ENCODE measurements at places on chromosomes 5 and 9.

DNA sequence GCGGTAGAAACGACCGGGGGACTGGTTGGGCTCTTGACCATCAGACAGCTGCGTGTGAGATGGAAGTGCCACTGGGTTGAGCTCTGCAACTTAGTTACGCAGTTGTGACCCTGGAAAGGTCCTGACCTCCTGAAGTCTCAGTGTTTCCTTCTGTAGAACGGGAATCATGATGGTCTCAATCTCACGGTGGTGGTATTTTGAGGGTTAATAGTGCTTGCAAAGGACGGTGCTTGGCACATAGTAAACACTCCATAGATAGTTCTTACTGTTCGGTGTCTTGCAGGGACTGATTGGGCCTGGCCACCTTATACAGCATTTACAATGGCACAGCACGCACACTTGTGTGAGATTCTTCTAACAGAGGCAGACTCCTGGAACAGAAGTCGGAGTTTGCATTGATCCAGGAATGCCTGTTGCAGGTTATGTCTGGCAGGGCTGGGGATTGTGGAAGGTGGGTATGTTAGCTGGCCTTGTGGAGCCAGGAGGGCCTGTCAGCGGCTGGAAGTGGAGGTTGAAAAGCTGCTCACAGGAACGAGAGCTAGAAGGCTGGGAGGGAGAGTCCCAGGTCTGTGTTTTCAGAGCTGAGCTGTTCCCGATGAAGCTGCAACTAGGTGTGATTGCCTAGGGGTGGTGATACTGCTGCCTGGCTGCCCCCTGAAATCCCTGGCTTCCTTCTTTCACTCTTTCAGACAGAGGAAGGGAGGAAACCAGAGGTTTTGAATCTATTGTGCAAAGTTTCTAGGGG lies 962 bp upstream of the TXN start:
- H3K4me3 ChIP-seq: peak overlapping the region; percentile 98
- DNase-seq: no peak
- no peaks in the 10 kb centered on the region for H3K36me3 ChIP-seq
- no peaks in the 10 kb centered on the region for H3K27me3 ChIP-seq
- H3K27ac ChIP-seq: no peak overlapping the region

- no peak for DNase-seq
- H3K4me3 ChIP-seq: no peak overlapping the region
- no peaks in the 10 kb centered on the region for H3K36me3 ChIP-seq
- no peaks in the 10 kb centered on the region for H3K27me3 ChIP-seq
- peaks cover 3% of the 10 kb centered on the region for H3K4me1 ChIP-seq
- no peak overlapping the region for H3K27ac ChIP-seq
These were observed 416.1 kb downstream of the TMEM38B start for GRCh38 chr9:106110483-106110882.

DNA sequence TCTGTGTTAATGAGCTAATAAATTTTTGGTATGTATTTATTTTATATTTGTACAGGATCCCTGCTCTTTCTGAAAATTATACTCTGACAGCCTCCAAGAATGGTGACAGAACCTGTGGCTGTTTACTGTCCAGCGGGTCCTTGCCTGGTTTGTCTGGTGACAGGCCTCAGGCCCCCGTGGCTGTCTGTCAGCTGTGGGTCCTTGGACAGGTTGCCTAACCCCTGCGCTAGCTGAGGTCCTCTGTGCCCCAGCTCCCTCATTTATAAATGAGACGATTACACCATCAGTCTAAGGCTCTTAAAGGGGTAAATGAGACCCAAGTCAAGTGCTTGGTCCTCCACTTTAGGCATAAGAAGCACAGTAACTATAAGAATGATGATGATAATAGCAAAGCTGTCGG lies 125.1 kb upstream of the COL5A1 start:
- H3K27me3 ChIP-seq: no peaks in the 10 kb centered on the region
- no peak overlapping the region for H3K27ac ChIP-seq
- H3K4me3 ChIP-seq: no peak overlapping the region
- H3K36me3 ChIP-seq: no peaks in the 10 kb centered on the region
- no peak for DNase-seq

DNA sequence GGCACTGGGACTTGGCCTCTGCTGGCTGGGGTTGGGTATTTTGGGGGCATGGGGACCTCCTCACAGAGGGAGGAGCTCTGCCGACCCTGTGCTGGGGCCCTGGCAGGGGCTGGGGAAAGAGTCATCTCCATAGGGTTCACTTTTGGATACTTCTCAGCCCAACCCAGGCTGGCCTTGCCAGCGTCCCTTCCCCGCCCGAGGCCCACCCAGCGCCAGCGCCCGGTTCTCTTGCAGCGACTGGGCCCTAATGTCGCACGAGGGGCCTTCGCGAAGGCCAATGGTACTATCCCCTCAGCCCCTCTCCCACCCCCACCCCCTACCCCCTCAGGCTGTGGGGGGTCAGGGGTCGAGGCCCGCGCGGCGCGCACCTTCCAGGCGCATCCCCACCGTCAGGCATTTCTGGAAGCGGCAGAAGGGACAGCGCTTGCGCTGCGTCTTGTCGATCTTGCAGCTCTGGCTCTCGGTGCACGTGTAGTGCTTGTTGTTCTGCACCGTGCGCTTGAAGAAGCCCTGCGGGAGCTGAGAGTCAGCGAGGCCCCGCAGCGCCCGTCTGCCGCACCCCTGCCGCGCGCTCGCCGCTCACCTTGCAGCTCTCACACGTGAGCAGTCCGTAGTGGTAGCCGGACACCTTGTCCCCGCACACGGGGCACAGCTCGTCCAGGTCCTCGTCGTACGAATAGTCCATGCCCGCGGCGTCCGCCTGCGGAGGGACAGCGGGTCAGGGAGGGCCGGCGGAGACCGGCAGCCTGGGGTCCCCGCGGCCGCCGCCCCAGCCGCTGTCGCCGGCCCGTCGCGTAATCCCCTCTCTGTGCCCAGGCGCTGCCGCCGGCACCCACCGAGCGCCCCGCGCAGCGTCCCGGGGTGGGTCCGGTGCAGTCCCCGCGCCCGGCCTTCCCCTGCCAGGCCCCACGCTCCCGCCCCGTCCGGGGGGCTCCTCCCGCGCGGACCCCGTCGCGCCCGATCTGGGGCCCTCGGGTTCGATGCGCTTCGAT lies 4.2 kb downstream of the NR5A1 start:
- no peak overlapping the region for H3K4me3 ChIP-seq
- DNase-seq: no peak
- peaks cover 35% of the 10 kb centered on the region for H3K27me3 ChIP-seq
- 0 out of 2 replicates have a peak, but pooled peaks cover 3% of the 10 kb centered on the region for H3K4me1 ChIP-seq

DNA sequence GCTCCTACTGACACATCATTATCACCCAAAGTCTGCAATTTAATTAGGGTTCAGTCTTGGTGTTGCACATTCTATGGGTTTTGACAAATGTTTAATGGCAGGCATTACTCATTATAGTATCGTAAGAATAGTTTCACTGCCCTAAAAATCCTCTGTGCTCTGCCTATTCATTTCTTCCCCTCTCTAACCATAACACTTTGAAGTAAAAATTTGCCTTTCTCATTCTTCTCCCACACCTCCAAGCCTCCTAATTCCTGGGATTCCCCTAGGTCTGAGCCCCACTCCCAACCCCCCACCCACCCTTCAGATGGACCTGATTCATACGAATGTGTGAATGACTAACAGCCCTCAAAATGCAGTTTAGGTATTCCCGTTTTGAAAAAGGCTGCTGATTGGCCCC lies 18.4 kb downstream of the ENC1 start:
- no peak for DNase-seq
- H3K36me3 ChIP-seq: no peaks in the 10 kb centered on the region
- no peak overlapping the region for H3K4me3 ChIP-seq
- H3K27ac ChIP-seq: no peak overlapping the region
- H3K27me3 ChIP-seq: no peaks in the 10 kb centered on the region

- no peak overlapping the region for H3K4me3 ChIP-seq
- no peak overlapping the region for H3K27ac ChIP-seq
- no peaks in the 10 kb centered on the region for H3K4me1 ChIP-seq
- no peaks in the 10 kb centered on the region for H3K36me3 ChIP-seq
- H3K27me3 ChIP-seq: no peaks in the 10 kb centered on the region
These were observed 31.0 kb downstream of the HMHB1 start for GRCh38 chr5:143842920-143843319.
